ENCODE measurements at places on chromosomes 2 and 18.

- DNase-seq = no peak
Measured at GRCh38 chr2:21276163-21276562, 152.4 kb downstream of the TDRD15 start.

GRCh38 chr2:119846021-119846420, 86.3 kb downstream of the PTPN4 start:
- no peak for DNase-seq

- no peak for DNase-seq
Measured at GRCh38 chr18:22505141-22505591, 87.5 kb upstream of the CTAGE1 start.

GRCh38 chr18:13623348-13623747, 103.0 kb downstream of the FAM210A start:
- no peak for DNase-seq

- peak; percentile 72 for DNase-seq
Measured at GRCh38 chr2:12005886-12006681, 259.7 kb downstream of the LPIN1 start.

DNA sequence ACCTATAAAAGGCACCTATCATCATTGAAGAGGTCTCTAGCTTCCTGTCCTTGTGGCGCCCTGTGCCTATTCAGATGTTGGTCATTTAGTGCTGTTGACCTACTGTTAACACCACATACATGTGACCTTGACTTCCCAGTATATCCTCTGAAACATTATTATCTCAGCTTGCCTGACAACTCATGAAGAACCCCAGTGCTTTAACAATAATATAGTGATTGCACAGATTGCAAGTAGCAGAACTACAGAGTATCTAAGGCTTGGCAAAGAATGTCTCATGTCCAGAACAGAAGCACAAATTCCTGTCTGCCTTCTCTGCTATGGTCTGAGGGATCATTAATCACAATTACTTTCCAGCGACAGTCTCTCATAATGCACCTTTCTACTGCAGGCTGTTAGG, 165.3 kb downstream of the LCLAT1 start:
- DNase-seq = no peak

GRCh38 chr2:215530191-215530968, 94.5 kb upstream of the FN1 start:
- DNase-seq = no peak

- no peak for DNase-seq
Measured at GRCh38 chr2:16162491-16163040, 222.2 kb downstream of the MYCN start.

DNA sequence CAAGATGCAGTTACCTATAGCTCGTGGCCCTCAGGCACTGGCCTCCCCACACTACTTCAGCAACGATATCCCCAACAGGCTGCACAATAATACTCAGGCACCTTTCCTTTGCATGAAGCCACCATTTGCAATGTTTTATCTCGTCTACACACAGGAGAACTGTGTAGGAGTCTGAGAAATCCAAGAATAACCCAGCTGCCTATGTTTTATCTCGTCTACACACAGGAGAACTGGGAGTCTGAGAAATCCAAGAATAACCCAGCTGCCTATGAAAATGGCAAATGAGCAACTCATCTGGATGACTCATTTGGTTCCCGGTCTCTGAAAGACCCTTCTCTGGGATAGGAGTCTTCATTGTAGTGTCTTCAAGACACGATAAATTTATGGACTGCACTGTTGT, 18.3 kb upstream of the LNPK start:
- no peak for DNase-seq

- DNase-seq = no peak
Measured at GRCh38 chr18:23716516-23716915, 27.3 kb downstream of the LAMA3 start.

GRCh38 chr2:147356157-147356556, 488.7 kb upstream of the ACVR2A start:
- no peak for DNase-seq

GRCh38 chr2:28378679-28379584, 13.7 kb upstream of the FOSL2 start:
- no peak for DNase-seq

DNA sequence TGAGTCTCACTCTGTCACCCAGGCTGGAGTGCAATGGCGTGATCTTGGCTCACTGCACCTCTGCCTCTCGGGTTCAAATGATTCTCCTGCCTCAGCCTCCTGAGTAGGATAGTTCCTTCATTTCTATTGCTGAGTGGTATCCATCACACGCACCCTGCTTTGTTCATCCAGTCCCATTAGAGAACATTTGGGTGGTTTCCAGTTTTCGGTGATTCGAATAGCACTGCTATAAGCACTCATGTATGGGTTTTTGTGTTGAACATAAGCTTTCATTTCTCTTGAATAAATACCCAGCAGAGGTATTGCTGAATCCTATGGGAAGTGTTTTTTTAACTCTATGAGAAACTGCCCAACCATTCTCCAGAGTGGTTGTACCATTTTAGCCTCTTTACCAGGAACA, 147.3 kb downstream of the DDX1 start:
- no peak for DNase-seq

- DNase-seq = no peak
Measured at GRCh38 chr2:145108361-145108778, 588.5 kb upstream of the ZEB2 start.

- no peak for DNase-seq
Measured at GRCh38 chr2:230794497-230794896, 70.2 kb upstream of the ITM2C start.

DNA sequence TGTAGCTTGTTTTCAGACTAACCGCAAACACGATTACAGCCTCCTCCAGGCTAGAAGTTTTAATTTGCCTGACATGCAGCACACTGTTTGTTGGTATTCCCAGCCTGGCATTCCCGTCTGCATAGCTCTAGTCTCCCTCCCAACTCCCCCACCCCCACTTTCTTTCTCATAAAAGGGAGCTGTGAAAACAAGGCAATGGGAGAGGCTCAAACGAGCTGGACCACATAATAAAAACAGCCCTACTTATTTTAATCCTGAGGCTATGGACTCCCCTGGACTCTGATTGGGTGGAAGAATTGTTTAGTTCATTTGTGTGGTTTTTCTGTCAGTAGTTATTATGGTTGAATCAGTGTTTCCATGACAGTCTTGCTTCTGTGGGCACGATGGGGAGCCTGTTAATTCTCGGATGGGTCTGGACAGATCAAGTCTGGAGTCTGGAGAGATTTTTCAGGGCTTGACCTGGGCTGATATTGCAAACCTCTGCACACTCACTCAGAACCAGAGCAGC, 1.2 kb downstream of the STON1 start:
- DNase-seq = peak; percentile 56

All from fibroblast of skin of left quadriceps (primary cell).